ENCODE measurements at places on chromosomes 11 and 22. TPM values are rescaled to one million over a fixed set of nuclear protein-coding genes. Genes with fewer than 3 reads are reported as not detected.
A peak's percentile ranks its signal among the peaks of the same experiment; 100 is the strongest.

DNA sequence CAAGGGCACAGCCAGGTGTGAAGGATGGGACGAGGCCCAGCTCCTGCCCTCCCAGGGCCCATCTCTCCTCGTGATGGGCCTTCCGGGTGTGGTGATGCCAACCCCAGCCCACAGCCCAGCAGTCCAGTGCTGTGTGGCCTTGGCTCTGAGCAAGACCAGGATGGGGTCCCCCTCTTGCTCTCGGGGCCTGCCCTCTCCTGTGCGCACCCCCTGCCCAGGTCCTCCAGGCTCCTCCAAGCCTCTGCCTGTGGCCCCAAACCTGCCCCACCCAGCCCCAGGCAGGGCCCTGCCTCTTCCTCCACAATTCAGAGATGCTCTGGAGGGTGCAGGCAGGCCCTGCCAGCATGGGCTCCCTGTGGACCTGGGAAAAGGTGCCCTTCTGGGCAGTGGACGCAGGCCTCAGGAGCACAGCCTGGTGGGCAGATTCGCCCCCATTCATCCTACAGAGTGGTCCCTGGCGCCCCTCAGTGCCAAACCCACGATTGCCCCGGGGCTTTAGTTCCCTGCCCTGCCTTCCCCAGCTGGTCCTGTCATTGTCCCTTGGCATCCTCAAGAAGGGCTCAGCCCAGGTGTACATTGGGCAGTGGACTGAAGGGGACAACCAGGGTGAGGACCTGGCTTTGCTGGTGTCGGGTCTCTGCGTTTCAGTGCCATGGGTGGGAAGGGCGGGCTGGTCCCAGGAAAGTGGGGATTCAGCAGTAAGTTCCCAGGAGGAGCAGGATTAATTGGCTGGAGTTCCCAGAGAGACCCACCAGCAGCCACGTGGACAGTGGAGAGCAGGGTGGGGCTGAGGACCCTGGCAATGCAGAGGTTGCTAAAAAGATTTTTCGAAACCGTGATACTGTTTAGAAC lies 19.8 kb downstream of the EIF1AD start:
- DNase-seq: no peak
- H3K4me1 ChIP-seq: peaks cover 8% of the 10 kb centered on the region

- no peak overlapping the region for H3K4me3 ChIP-seq
- no peaks in the 10 kb centered on the region for H3K36me3 ChIP-seq
- H3K27ac ChIP-seq: no peak overlapping the region
- H3K4me1 ChIP-seq: peaks cover 7% of the 10 kb centered on the region
Observed at GRCh38 chr11:3158131-3158591, 6.9 kb downstream of the OSBPL5 start.

DNA sequence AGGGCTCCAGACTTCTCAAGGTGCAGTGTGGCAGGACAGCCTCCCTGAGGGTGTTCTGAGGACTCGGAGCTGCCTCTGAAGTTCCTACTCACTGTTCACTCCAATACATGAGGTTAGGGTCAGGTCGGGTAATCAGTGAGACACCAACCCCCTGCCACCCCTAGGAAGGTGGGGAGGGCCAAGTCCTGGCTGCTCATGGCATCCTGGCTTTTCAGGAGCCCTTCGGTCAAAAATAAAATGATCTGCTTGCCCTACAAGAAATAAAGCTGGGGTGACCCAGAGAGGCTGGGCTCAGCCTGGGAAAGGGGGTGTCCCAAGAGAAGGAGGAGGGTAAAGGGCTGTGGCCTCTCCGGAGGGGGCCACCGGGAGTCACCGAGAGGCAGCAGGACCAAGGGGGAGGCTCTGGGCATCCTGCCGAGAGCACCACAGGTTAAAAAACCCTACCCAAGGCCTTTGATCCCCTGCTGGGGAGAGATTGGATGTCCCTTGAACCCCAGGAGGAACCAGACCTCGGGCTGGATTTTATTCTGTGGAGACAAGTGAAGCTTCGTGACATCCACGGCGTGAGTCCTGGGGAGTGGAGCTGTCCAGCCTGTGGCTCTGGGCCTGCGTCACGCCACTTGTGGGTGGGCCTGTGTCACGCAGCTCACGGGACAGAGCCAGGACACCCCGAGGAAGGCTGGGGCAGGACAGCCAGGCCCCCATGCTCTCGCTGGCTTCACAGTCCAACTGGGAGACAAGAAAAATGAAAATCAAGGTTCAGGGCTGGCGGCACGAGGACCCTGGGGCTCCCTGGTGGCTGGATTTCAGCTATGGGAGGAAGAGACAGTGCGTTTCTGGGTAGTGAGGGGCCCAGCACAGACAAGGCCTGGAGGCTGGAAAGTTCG lies 102.2 kb upstream of the FGF3 start:
- peak; percentile 59 for DNase-seq
- peaks cover 5% of the 10 kb centered on the region for H3K27me3 ChIP-seq
- H3K4me1 ChIP-seq: peaks cover 4% of the 10 kb centered on the region
- no peak overlapping the region for H3K4me3 ChIP-seq
- no peaks in the 10 kb centered on the region for H3K36me3 ChIP-seq

NXPE1 gene
- total RNA-seq: not detected

CEND1 gene
- total RNA-seq: not detected

DEUP1 gene
- total RNA-seq: not detected

All from spleen (tissue), 13 donors.